ENCODE measurements at places on chromosomes 11 and 22.

DNA sequence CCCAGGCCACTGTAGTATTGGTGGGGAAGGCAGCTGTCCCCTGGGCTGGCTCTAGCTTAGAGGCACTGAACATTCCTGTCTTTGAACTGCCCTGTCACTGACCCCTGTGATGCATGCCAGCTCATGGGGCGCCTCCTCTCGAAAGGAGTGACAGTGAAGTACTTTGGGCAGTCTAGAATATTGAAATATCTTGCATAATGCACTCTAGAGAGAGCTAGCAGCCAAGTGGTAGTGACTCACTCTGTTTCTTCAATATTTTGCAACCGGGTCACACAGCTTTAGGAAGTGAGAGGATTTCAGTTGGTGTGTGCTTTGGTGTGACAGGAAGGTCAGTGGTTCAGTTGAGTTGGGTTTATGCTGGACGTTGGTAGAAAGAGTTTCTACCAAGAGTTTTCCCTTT, 35.5 kb upstream of the ST14 start:
- DNase-seq = no peak

DNA sequence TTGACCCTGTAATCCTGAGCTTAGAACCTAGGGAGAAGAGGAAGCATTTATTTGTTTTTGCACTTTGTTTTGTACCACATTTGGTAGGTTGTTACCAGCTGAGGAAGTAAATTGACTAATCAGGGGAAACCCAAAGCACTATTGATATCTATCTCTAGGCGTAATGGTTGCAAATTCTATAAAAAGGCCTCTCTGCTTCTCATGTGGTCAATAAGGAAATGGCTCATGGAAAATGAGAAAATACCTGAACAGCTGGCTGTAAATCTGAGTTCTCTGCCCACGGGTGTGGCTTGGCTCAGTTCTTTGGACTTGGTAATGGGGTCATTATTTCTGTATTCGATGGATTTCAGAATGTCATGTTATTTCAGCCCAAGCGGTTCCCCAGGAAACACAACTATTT, 42.4 kb downstream of the BARX2 start:
- DNase-seq = no peak

GRCh38 chr22:17985606-17986005, 38.8 kb downstream of the MICAL3 start:
- no peak for DNase-seq

DNA sequence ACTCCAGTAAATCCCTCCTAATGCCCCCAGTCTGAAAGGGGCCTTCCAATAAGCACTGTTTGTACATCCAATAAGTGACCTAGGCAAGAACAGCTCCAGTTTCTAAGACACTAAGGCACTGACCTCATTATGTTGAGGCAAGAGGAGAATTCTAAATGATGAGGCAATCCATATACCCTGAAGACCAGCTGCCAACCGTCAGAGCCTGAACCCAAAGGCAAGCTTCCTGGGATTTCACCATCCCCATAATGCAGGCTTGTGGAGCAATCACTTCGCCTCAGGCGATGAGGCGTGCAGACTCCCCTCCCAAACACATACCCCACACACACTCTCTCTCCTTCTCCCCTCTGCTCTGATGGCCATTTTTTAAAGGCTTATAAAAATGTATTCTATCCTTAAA, 49.5 kb downstream of the LGR4 start:
- DNase-seq = no peak

- DNase-seq = no peak
These were observed 3.7 kb downstream of the FAM180B start for GRCh38 chr11:47589977-47590861.

DNA sequence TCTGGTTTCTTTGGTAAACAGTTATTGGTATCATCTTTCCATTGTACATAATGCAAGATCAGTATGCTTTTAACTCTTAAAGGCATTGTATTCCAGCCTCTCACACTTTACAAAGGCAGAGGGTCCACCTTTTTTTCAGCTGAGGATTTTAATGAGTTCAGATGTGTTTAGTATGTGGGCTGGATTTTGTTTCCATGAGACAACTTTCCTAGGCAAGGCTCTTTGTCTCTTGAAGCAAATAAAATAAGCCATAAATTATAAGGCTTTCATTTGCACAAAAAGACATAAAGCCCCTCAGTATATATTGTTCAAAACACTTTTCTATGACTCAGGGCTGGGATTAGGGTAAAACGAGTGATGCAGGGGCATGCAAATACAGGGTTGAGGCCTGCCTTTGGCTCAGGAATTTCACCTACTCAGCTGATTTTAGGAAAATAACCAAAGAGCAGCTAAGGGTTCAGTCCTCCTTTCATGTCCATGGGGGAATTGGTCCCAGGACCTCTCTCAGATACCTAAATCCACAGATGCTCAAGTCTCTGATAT, 7.6 kb downstream of the MMP20 start:
- no peak for DNase-seq

- DNase-seq = no peak
These were observed 2.6 kb downstream of the RPLP2 start for GRCh38 chr11:812390-812789.

DNA sequence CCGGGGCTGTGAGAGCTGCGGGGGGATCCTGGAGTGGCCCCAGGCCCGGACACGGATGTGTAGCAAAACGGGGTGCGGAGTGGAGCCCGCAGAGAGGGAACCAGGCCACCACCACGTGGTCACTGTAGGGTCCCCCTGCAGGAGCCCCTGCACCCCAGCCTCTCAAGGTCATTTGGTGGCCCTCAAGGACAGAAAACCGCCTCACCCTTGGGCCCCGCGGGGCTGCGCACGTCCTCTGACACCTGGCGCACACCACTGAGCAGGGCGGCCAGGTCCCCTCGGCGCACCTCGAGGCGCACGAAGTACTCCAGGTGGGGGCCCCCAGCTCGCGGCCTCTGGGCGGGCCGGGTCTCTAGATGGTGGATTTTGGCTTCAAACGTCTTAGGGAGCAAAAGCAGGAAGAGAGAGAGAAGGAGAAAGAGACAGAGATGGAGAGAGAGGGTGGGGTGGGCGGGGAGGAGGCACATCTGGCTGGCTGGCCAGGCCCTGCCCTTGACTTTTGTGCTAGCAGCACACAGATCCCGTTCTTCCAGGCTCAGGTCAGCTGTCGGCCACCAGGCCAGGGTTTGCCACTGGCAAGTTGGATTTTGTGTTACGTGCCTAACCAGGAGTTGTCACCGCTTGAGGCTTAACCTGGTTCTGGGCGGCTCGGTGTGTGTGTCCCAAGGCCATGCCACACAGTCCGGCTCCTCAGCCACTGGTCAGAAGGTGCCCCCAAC, 3.2 kb downstream of the TH start:
- no peak for DNase-seq

DNA sequence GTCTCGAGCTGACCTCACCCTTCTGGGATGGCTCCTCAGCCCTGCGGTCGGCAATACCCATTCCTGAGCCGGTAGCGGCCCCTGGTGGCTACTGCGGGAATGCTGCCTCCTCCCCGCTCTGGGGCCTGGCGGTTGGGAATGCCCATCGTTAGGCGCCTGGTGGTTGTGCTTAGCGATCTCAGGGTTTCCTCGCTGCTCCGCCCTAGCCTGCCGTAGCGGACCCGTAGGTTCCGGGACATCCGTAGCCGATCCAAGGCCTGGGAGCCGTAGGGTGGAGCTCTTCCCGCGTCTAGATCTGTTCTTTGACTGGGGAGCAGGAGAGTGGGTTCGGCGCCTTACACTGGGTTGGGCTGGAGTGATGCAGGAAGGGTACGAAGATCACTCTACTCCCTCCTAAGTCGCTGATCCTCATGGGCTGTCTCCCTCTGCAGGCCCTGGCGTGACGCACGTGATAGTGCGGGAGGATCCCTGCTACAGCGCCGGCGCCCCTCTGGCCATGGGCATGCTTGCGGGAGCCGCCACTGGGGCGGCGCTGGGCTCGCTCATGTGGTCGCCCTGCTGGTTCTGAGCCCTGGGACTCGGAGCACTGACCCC, 14.8 kb downstream of the PLEKHB1 start:
- peak; percentile 80 for DNase-seq

- DNase-seq = no peak
These were observed 815 bp upstream of the PLCB3 start for GRCh38 chr11:64250415-64251015.

DNA sequence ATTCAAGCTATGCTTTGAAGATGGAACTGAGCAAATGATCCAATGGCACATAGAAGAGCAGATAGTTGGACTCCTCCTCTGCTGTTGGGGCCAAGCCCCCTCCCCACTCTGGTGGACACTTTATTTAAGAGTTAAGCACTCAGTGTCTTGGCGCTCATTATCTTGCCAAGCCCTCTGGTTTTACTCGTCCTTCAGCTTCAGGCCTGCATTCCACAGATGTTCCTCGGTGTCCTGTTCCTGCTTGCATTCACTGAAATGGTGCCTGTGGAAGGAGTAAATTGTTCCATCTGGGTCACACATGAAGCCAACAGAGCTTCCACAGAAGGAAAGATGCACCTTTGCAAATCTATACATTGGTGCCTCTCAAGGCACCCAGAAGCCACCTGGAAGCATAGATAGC, 26.1 kb downstream of the MAML2 start:
- no peak for DNase-seq

DNA sequence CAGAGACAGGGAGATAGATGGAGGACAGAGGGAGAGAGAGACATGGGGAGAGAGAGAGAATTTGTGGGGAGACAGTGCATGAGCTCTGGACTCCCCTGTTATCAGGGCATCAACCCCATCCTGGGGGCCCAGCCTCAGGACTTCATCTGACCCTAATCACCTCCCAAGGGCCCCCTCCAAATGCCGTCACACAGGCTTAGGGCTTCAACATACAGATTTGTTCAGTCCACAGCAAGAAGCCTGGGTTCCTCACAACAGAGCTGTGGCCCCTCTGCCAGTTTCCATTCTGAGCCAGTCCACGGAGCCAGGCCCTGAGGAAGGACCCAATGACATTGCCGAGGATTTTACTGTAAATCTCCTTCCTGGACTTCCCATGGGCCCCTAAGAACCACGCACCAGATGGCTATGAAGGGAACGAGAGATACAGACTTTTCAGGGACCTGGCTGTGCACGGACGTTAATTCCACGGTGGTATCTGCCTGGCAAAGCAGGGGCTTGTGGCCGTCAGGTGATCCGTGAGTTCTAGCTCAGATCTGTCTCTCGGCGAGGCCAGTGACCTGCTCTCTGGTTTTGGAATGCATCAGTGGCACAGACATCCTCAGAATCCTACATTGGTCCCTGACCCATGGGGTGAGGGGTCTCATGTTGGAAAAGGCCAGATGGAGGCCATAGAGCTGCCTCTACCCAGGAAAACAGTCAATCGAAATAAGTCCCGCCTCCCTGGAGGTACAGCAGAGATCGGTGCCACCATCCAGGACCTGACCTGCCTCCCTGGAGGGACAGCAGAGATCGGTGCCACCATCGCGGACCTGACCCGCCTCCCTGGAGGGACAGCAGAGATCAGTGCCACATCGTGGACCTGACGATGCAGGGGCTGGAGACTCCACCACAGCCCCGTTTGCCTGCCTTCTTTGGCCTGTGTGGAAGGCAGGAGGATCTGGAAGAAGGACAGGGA, 8.7 kb upstream of the B4GALNT4 start:
- no peak for DNase-seq

- DNase-seq = no peak
These were observed 10.4 kb downstream of the OAF start for GRCh38 chr11:120221115-120221752.

DNA sequence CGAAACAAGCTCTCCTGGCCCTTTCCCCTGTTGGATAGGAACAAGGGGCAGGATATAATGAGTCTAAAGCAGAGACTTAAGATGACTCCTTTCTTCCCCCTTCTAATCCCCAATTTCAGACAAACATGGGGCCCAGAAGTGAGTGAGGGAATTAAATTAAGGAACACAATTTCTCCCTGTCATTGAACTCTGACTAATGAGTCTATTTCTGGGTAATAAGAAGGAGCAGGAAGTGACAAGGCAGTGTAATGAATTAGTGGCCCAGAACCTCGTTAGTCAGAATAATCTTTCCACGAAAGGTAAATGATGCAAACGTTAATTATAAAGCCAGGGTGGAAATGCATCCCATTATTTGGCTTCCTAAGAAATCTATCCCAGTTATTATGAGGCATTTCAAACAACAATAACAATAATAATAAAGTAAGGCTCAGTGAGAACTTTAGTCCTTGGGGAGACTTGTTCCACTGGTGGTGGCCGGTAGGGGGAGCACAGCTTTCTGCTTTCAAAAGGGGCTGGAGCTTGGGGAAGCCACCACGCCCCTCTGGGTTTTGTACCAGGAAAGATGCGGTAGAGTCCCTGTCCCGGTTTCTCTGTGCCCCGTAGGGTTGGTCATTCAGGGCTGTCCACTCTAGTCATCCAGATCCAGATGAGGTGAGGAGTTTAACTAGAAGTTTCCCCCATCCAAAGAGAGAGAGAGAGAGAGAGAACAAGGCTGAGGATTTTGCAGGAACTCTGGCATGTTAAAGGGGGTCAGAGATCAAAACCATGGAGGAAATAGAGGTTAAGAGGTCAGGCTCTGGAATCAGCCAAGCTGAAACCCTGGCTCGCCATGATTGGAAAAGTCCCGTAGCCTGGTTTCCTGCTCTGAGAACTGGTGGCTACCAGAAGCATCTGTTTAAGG, 298.3 kb downstream of the NTM start:
- DNase-seq = peak; percentile 67

DNA sequence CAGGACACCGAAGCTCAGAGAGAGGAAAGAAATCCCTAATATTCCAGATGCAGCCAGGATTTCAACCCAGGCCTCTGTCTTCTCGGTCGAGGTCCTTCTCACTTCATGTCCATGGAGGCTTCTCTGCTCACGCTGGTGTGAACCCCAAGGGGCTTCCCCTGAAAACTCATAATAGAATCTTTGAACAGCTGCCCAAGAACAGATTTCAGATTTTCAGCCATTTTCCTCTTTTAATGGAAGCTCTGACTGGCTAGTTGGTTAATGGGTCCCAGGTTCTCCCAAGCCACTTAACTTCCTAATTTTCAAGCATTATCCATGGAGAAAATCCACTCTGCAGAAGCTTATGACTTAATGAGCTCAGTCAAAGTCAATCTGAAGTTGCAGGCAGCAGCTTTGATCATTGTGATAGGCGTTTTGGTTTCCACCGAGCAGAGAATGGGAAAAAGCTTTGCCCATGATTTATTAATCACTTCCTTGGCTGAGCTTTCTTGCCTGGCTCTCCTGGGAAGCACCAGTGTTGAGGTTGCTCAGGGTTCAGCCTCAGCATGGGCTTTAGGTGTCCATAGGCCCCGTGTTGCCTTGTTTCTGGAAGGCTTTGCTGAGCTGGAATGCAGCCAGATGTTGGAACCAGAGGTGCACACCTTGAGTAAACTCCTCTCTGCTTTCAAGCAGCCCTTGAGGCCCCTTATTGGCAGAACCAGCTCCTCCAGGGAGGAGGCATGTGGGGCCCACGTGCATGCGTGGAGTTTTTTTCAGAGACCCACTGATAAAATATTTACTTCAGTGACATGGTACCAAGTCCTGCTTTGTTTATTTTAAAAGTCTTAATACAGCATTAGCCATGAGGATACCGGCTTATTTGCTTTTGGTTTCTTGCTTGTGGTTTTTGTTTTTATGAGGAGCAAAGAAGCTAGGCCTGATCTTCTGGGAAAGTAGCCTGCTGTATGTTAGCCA, 25.5 kb downstream of the LDLRAD3 start:
- no peak for DNase-seq
